ENCODE measurements at places on chromosomes 4 and X.
A peak's percentile ranks its signal among the peaks of the same experiment; 100 is the strongest.

GRCh38 chrX:14718403-14718802, 154.5 kb downstream of the FANCB start:
- no peak for DNase-seq

GRCh38 chr4:136831553-136831952, 700.7 kb downstream of the PCDH18 start:
- DNase-seq, result no peak

- no peak for DNase-seq
Measured at GRCh38 chrX:150086371-150086770, 148.1 kb upstream of the EOLA2 start.

- DNase-seq, result no peak
Measured at GRCh38 chrX:115892787-115893671, 277.5 kb upstream of the AGTR2 start.

GRCh38 chrX:49171752-49172279, at the start of gene PLP2:
Gene PLP2 (plus strand): TSS chrX:49171898. CDS start chrX:49172001, 103 bp downstream.
- no peak for DNase-seq

- DNase-seq, result peak; percentile 76
Measured at GRCh38 chr4:26206339-26206738, 114.5 kb upstream of the RBPJ start.

DNA sequence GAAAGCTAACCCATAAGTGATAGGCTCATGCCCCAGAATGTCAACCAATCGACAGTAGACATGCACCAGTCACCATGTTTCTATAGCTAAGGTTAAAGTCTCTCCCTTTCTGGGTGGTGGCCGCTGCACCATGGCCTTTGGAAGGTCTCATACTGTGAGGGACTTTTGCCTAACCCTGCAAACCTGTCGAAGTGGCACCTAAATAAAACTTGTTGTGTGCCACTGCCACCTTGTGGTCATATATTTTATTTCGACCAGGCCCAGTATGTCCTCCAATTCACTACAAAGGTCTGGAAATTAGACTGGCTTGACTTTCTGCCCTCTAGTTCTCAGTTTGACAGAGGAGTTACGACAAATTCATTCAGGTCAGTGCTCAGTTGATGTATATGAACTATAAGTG, 163.1 kb downstream of the SMARCA1 start:
- DNase-seq, result no peak

- DNase-seq, result no peak
Measured at GRCh38 chr4:34422472-34423175, 1821.7 kb downstream of the ARAP2 start.

GRCh38 chr4:143701365-143701764, 890 bp upstream of the FREM3 start:
- no peak for DNase-seq

GRCh38 chrX:40996886-40997530, 88.2 kb upstream of the USP9X start:
- no peak for DNase-seq

DNA sequence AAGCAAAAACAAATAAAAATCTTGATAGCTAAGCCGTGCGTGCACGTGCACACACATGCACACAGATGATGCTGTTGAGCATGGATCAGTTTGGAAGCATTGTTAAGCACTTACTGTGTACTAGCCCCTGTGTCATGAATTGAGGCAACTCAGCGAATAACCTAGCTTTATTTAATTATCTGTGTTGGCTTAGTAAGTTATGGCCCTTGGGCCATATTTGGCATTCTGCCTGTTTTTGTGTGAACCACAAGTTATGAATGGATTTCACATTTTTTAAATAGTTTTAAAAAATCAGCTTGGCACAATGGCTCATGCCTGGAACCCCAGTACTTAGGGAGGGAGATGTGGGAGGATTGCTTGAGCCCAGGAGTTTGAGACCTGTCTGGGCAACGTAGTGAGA, 113.6 kb upstream of the CBLL2 start:
- DNase-seq, result no peak

- peak; percentile 66 for DNase-seq
Measured at GRCh38 chr4:105808750-105809041, 86.6 kb upstream of the NPNT start.

GRCh38 chr4:73435984-73436383, at the start of gene AFP:
Gene AFP (plus strand): TSS chr4:73436221. CDS start chr4:73436263, 42 bp downstream.
- no peak for DNase-seq

- no peak for DNase-seq
Measured at GRCh38 chr4:101411926-101412325, 64.6 kb upstream of the PPP3CA start.

- DNase-seq, result no peak
Measured at GRCh38 chrX:143632625-143633410, 3.1 kb downstream of the SLITRK4 start.

- DNase-seq, result no peak
Measured at GRCh38 chr4:147313108-147313507, 167.8 kb upstream of the EDNRA start.
